ENCODE measurements at places on chromosomes 6 and 20.

GRCh38 chr20:19824861-19825260 is 66.8 kb downstream of the RIN2 start:
- DNase-seq, result no peak

DNA sequence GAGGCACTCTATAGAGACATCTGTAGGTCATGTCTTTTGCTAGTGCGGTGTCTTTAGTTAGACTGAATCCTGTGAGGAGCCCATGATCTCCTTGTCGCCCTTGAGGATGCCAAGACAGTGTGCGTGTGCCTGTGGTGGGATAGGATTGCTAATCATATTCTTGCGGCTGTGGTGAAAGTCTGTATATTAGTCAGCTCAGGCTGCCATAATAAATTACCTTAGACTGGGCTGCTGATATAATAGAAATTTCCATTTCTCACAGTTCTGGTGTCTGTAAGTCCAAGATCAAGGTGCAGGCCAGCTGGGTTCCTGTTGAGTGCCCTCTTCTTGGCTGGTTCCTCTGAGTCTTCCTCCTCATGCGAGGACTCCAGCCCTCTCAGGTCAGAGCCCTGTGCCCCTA is 141.2 kb downstream of the JARID2 start:
- peak; percentile 83 for DNase-seq

- peak; percentile 56 for DNase-seq
These were observed 41.2 kb upstream of the PDE10A start for GRCh38 chr6:165704045-165704748.

DNA sequence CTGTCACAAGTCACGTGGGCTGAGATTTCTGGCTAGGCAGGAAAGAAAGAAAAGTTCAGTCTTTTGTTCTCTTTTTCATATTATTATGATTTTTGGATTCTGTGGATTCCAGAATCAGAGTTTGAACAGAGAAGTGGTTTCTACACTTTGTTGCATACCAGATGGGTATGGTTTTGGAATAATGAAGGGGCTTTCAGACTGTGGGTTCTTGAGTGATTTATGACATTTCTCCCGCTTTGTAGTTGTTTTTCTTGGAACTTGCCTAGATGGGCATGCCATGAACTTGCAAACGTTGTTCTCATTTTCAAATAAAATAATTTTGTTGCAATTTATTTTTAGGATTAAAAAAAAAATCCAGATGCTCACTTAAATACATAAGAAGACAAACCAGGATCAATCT is 34.4 kb downstream of the CBFA2T2 start:
- peak; percentile 15 for DNase-seq

- DNase-seq, result peak; percentile 97
These were observed 1.4 kb upstream of the HIVEP2 start for GRCh38 chr6:142946181-142946923.

DNA sequence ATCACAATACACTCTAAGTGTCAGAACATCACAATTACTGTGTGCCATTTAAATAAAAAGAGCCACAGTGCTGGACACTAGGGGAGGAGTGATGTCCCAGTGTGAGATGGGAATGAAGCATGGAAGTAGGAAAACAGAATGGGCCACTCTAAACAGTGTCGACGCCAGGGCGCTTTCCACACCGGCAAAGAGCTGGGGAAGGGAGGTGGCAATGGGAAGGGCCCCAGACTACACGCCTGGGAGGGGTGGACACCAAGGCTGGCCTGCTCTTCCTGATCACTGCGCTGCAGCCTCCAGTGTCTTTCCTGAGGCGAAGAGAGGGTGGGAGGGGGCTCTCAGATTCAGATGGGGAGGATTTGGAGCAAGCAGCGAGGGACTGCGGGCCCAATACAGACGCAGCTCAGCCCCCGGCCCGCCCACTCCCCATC is 75.9 kb downstream of the ERMARD start:
- DNase-seq, result no peak

- peak; percentile 36 for DNase-seq
These were observed 11.0 kb upstream of the HINT3 start for GRCh38 chr6:125945378-125946141.

DNA sequence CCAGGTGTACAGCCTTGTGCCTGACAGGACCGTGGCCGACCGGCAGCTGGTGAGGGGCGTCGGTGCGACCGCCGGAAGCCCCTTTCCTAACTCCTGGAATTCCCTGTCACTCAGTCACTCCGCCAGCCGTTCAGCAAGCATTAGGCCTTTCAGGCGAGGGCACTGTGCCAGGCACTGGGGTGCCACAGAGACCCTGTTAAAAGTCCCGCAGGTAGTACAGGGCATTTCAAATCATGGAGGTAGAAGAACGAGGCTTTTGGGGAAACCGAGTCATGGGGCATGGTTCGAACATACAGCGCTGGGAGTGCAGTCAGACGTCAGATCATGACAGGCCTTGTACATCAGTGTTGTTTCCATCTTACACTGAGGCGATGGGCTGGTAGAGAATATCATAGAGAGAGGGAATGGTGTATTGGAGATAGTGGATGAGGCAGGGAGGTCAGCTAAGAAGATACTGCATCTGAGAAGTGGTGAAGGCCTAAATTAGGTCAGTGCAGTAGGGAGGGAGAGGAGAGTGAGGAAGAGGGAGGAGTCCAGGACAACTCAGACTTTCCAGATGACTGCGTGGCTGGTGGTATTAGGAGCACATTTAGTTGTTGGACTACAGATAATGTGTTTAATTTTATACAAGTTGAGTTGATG is 892 bp upstream of the DXO start:
- peak; percentile 25 for DNase-seq

DNA sequence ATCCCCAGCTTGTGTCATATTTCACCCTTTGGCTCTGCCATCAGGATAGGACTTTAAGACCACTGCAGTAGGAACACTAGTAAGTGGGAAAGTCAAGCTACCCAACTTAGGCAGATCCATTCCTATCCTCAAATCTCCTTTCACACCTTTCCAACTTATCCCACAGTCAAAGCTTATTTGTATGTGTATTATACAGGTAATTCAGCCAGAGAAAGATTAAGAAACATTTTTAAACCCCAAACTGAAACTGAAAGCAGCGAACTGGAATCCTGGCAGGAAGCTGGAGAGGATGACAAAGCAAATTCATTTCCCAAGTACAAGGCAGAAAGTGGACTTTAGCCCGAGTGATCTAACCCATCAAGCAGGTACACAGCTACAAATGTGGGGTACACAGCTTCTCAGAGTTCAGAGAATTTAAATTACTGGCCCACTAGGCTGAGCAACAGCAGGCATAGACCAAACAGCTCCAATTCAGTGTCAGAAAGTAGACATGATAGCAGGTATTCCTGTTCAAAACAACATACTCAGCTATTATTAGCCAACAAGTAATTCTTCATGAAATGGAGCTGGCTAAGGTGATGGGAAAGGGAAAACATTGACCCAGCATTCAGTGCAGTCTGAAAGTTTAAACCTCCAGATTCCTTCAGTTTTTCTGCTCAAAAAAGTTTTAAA is 39.1 kb downstream of the ILRUN start:
- peak; percentile 91 for DNase-seq

DNA sequence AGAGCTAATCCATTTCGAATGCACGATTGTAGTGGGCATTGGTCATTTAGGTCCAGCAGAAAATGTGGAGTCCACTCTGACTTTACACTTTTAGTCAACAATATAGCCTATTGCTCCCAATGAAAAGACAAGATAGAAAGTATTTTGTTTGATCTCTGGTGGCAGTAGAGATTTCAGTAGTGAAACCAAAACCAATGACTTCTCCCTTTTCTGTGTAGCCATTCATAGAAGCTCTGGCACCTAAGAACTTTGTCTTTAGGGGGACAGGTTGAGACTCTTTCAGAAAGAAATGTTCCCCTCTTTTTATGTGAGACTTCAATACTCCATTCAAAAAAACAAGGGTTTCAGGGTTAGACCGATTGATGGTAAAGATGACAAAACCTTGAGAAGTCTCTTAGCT is 510.8 kb upstream of the POU3F2 start:
- no peak for DNase-seq

DNA sequence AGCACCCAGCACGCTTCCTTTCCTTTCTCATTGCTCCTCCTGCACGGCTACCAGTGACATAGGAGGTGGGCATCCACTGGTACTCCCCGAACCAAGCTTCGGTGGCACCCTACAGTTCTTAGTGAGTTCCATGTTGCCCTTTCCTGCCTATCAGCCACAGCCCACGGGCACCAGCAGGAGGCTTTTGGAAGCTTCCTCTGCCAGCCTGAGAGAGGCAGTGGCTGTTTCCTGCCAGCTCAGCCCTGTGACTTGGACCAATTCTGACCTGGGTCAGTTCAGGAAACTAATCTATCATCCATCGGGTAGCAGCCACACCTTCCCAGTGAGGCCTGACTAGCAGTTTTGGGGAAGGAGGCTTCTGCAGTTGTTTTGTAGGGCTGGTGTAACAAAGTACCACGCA is 176.4 kb upstream of the UST start:
- no peak for DNase-seq

DNA sequence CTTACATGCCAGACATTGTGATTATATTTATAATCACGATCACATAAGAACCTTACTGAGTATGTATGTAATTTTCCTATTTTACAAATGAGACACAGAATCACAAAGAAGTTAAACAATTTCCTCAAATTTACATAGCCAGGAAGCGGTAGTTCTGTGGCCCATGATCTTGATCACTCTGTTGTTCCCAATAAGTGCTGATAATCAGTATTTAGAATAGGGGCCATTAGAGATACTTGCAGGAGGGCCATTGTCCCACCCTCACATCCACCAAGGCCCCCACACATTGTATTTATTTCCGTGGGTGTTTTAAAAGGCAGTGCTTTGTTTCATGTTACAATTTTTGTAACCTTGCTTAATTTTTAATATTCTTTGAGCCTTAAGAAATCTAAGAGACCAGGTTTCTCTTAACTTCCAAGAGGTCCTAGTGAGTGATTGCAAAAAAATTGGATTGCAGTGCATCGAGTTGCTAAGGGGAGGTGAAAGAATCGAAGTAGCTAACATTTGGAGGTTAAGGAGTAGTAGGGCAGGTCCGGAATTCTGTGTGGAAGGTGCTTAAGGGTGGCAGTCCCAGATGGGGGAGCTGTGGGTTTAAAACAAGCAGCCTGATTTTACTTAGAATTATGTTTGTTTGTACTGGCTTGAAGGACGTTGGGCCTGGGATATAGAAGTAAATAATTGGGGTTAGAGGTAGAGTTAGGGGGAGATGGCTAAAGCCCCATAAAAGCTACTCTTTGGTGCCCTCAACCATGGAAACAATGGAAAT is 339.4 kb downstream of the CDKAL1 start:
- peak; percentile 54 for DNase-seq

- peak; percentile 78 for DNase-seq
These were observed 15.0 kb downstream of the ZNF217 start for GRCh38 chr20:53578492-53579222.

GRCh38 chr20:34040300-34040995 is 46.7 kb downstream of the RALY start:
- DNase-seq, result no peak

- peak; percentile 28 for DNase-seq
These were observed 134.6 kb downstream of the PHACTR1 start for GRCh38 chr6:12851123-12851695.

- DNase-seq, result no peak
These were observed 75.8 kb upstream of the E2F3 start for GRCh38 chr6:20325641-20326421.

DNA sequence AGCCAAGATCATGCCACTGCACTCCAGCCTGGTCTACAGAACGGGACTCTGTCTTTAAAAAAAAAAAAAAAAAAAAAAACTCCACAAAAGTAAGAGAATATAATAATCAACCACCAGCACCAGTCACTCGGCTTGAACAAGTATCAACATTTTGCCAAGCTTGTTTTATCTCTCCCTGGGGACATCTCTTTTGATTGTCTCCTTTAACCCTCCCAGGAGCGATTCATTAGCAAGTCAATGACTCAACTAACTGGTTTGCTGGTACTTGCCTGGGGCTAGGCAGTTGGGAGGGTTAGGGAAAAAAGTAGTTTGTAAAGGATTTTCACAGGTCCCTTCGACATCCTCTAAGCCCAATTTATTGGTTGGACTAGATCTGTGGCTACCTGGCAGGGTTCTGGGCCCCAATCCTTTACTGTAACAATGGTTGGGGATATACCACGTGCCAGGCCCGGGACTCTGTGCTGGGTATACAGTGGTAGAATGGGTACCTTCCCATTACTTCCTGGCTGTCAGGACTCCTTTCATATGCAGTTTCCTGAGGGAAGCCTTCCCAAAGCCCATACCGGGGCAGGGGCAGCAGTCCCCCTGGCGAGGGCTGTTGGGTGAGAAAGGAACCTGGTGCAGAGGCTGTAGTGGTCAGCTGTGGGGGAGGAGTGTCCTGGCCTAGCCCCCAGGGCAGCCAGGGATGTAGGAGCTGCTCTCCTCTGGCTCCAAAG is 12.2 kb downstream of the TGIF2 start:
- DNase-seq, result no peak

GRCh38 chr6:125498606-125499005 is 196.8 kb upstream of the HDDC2 start:
- DNase-seq, result no peak

Measured in fibroblast of lung (primary cell).